Colonic mucosa (tissue), 4 donors: ENCODE measurements at places on chromosomes 5 and 9.

DNA sequence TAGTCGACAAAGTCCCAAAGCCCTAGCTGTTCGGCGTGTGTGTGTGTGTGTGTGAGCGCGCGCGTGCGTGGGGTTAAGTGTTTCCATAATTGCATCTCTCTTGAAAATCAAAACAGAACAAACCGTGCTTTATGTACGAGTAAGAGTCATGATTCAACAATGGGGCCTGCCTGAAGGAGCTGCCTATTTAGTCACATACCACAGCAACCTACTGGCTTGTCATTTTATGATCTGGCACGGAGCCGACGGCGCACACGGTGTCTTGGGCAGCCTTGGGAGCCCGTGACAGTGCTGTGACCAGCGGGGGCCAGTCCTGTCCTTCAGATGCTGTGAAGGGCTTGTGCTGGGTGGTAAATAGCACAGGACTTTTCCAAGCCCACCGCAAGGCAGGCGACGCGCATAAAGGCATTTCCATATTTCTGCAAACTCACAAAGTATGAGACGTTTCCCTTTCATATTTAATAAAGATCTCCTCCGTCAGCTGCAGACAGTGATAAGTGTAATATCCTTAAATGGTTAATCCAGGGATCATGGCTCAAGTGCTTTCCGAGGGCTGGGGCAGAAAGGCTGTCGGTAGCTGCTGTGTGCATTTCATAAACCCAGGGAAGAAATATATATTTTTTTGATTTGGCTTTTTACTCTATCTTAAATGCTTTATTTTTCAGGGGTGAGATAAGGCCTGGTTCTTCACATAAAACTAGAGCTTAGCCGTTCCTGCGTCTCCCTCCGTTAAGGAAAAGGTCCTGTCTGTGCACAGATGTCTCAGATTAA is 270.2 kb upstream of the IRX1 start:
- no peak for DNase-seq

DNA sequence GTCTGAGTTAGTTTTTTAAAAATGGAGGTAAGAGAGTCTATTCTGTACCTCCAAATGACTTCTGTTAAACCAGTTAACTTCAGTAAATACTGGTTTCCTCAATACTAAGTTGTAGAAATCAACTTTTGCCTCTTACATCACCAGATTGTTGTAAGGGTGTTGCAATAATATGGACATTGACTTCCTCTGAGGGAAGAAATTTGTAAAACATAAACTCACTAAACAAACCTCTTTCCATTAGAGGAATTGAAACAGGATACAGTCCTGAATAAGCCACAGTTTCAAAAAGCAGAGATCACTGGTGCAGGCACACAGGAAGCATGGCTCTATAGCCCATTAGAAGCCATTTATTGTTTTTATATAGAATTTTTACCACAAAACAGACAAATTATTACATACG is 32.7 kb upstream of the SLCO6A1 start:
- DNase-seq = no peak

- DNase-seq = no peak
Observed at GRCh38 chr9:98657897-98658296, 50.8 kb downstream of the GABBR2 start.

GRCh38 chr9:73643379-73644013 is 491.8 kb downstream of the ANXA1 start:
- no peak for DNase-seq

GRCh38 chr5:135092476-135092875 is 58.4 kb upstream of the PITX1 start:
- no peak for DNase-seq

- DNase-seq = no peak
Observed at GRCh38 chr9:108213511-108213910, 642.3 kb downstream of the ACTL7B start.

GRCh38 chr5:38462976-38463633 is 93.3 kb downstream of the LIFR start:
- no peak for DNase-seq

DNA sequence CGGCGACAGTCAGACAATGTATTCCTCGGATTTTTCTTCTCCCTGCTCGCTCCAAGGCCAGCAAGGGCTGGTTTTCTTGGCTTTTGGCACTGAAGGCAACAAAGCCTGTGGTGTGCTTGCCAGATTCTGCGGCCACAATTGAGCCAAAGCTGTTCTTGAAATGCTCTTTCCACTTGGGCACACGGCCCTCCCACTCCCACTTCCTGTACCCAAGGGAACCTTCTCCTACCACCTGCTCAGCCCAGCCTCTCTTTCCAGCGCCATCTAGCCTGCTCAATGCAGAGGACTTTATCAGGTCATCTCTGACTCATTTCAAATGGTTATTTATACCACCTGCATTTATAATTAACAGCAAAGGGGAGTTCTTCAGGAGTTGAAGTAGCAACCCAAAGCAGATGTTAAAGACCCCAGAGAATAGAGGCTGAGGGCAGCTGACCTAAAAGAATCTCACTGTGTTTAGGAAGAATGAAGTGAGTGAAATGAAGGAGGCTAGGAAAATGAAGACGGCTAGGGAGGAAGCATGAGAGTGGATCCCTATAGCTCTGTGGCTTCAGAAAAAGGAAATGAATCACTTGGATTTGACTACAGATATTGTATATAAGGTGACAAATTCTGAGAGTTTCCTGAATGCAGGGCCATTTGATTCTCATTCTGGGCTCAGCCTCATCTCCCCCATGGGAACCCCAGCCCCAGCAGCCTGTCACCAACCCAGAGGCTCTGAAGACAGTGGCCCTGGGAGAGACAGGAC is 439.0 kb downstream of the ENC1 start:
- DNase-seq = no peak

GRCh38 chr9:97593960-97594359 is 39.2 kb downstream of the TSTD2 start:
- DNase-seq = no peak

DNA sequence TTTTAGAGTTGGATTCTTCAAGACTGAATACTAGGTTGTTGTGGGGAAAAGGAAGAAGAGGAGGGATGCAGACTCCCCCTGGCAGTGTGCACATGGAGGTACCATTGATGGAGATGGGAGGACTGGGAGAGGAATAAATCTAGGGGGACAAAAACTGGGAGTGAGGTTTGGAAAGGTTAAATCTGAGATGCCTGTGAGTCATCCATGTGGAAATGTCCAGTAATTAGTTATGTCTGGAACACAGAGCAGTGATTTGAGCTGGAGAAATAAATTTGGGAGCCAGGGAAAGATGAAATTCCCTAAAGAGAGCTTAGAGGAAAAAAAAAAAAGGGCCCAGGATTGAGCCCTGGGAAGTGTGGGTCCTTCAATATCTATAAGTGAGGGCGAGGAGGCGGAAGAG is 8.0 kb upstream of the CCIN start:
- no peak for DNase-seq

GRCh38 chr5:43171451-43171850 is 20.6 kb upstream of the NIM1K start:
- no peak for DNase-seq
